ENCODE measurements at places on chromosomes 7 and 10.
A peak's percentile ranks its signal among the peaks of the same experiment; 100 is the strongest.

DNA sequence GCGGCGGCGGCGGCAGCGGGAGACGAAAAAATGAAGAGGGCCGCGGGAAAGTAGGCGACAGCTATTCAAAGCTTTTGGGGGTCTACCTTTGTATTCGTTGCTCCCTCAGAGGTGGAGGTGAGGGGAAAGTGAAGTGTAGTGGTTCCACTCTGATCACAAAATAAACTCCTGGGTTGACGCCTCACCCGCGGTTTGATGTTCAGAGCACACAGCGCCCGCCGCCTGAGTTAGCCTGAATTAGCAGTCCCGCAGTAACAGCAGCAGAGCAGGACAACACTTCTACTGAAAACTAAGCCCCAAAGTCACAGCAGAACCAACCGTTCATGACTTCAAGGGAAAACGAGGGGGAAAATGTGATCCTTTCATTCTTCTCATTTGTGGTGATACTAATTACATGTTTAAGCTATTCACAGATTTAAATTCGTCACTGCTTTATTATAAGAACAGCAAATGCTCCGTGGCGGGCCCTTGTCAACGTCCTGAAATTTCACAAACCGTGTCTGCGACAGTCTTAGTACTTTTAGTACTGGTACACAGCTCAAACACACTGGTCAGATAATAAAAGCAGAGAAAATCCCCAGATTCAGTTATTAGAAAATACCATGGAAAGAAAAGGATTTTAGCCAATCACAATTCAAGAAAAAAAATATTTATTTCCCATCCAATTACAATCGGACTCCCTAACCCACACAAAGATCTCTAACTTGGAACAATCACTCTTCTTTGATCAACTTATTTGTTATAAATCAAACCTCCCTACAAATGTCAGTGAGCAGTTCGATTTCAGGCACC lies 563 bp upstream of the JMJD1C start:
- DNase-seq = no peak

DNA sequence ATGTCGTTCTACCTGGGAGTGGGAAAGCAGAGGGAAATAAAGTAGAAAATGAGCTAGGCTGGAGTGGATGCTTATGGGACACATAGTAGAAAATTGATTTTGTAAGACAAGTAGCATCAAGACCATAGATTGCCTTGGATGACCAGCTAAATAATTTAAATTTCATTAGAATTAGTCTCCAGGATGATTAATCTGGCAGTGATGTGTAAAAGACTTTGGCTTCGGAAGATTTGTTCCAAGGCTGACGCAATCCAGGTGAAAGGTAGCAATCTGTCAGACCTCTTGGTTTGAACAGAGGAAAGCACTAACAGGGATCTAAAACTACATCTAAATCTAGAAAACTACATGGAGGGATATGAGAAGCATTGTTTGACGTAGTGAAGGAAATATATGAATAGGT lies 236.5 kb downstream of the ARL4A start:
- DNase-seq = no peak

DNA sequence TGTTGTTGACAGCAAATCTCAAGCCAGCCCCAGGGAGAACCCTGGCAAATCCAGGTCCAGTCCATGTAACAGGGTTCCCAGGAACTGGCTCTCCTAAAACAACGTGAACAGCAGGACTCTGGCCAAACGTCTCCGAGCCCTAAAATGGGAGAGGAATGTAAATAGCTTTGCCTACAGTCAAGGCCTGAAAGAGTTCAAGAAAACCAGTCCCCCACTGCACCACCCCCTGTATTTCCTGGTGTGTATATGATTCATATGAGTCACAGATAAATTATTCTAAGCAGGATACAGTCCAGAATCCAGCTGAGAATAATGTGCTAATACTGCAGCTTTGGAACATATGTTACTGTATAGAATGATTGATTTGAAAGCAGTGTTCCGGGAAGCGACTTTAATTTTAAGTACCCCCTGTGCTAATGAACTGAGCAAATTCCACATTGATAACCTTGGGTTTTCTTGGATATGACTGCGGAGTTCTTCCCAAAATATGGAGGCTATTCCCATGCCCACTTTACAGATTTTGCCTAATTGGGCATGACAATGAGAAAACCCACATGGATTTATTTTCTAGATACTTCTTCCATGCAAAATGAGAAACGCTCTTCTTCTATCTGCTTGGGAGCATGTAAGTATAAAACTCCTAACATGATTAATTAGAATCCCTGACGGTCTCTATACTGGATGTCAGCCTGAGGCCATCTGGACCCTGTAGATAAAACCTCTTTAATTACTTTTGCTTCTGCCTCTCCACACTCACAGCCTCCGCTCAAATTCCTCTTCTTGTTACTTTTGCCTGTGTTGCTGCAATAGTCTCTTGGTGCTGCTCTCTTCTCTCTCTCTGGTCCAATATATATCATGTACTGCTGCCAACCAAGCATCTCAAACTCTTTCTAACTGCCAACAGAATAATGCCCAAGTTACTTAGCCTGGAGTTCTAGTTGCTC lies 50.2 kb downstream of the LAMB4 start:
- peak; percentile 98 for DNase-seq

GRCh38 chr7:30145426-30145970 lies 10.7 kb downstream of the MTURN start:
- DNase-seq = no peak

- DNase-seq = no peak
These were observed 220.2 kb downstream of the PHF14 start for GRCh38 chr7:11193888-11194287.

GRCh38 chr10:80518807-80519360 lies 18.8 kb upstream of the SH2D4B start:
- DNase-seq = no peak

GRCh38 chr7:72430531-72430930 lies 18.4 kb upstream of the CALN1 start:
- no peak for DNase-seq

GRCh38 chr7:2134740-2135139 lies 98.0 kb downstream of the MAD1L1 start:
- DNase-seq = no peak

DNA sequence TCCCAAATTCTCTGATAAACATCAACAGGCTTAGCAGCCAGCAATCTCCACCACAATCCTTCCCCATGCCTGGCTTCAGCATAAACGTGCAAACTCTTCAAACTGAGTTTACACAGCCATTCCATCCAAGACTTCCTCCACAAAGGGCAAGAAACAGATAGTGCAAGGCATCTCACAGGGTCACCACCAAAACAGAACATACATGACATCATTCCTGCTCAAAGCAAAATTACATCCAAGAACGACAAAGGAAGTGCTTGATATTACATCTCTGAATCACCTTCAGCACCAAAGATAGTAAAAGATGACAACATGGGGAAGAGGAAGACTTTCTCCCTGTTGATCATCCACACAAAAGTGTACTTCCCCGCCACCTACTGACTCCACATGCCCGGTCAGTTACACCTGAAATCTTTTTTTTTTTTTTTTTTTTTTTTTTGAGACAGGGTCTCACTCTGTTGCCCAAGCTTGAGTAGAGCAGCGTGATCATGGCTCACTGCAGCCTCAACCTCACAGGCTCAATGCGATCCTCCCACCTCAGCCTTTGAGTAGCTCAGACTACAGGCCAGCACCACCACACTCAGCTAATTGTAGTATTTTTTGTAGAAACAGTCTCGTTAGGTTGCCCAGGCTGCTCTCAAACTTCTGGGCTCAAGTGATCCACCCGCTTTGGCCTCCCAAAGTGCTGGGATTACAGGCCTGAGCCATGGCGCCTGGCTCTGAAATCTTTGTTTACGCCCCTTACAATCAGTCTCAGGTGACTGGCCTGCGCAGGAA lies 127.5 kb downstream of the PARD3 start:
- DNase-seq = no peak

GRCh38 chr10:33174674-33175434 lies 159.6 kb downstream of the NRP1 start:
- DNase-seq = no peak

DNA sequence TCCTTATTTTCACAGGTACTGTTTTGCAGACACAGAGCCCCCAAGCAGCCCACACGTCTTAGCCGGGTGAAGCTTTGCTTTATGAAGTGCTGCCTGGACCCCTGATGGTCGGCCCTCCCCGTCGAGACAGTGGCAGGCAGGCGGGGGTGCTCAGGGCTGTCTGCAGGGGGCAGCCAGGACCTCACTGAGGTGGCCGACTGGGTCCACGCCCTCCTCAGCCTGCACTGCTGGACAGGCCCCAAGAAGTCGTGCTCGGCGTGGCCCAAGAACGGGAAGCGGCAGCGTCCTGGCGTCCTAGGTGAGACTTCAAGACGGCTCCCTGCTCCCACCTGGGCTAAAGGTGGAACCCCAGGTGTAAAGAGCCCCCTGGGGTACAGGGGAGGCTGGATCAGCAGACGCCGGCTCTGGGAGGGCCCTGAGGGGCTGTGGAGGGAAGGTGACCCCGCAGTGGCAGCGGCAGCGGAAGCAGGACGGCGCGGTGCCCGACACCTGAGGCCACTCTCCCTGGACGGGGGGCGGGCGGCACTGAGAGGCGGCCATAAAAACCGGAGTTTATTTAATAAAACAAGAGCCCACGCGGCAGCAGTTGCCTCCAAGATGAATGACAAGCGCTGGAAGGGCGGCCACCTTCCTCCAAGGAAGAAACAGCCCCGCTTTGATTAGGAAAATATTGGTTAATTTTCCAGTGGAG lies 179.4 kb downstream of the ELFN1 start:
- no peak for DNase-seq

DNA sequence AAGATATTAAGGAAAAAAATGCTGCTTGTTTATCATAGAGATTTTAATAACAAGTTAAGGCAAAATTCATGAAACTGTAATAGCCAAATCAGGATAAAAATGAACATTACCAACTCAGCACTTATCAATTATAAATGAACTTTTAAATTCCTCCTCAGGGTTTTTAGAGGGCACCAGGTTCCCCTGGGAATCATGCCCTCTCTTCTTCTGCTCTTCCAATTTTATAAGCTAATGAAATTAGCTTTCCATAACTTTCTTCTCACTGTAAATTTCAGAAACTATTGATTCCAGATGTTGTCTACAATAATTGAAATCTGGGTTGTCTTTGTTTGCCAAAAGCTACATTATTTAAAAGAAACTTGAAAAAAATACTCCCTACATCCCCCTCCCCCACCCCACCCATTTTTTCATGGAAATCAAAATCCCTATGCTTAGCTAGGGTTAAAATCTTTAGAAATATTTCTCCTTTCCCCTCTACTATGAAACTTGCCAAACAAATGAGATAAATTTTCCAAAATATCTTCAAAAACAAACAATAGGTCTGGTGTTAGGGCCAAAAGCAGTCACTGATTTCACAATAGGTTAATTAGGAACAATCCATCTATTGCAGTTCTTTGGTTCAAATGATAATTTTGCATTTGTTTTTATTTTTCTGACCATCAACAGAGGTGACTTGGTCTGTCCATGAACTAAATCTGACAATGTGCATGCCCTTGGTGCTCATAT lies 187.7 kb downstream of the DOCK4 start:
- DNase-seq = no peak

DNA sequence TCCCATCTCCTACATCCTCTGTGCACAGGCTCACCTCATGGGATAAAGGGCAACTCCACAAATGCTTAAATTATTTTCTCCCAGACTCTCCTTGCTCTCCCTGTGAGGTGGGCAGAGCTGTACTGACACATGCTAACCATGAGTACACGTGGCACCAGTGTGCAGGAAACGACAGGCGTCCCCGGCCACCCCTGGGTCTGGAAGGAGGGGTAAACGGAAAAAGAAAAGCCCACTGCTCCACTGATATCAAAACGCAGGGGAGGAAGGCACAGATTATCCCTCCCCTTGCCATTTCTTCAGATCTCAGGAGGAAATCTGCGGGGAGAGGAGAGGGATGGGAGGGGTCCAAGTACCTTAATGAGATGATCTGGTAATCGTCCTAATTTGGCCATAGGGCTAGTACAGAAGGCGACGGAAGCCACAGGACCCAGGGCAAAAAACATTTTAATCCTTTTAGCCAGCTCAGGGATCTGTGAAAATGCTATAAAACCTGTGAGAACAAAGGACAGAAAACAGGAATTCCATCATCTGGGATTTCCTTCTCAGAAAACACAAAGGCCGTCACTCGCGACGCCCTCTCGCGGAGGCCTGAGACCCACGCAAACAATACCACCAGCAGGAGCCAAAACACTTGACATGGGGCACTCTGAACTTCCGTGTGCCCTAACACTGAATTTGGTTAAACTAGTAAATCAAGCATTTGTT lies 17.8 kb upstream of the CH25H start:
- DNase-seq = no peak

GRCh38 chr7:45219801-45220435 lies 62.3 kb downstream of the RAMP3 start:
- DNase-seq = no peak

- DNase-seq = no peak
These were observed 28.4 kb downstream of the DIP2C start for GRCh38 chr10:660970-661596.

DNA sequence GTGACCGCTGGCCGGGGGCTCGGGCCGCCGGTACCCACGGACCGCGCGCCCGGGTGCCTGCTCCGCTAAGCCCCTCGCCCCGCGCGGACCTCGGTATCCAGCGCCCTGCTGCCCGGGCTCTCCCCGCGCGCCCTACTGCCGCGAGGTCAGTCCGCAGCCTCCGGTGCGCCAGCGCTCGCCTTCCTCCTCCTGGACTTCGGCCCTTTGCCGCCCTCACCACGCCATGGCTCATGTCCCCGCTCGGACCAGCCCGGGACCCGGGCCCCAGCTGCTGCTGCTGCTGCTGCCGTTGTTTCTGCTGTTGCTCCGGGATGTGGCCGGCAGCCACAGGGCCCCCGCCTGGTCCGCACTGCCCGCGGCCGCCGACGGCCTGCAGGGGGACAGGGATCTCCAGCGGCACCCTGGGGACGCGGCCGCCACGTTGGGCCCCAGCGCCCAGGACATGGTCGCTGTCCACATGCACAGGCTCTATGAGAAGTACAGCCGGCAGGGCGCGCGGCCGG lies 483 bp downstream of the GDF10 start:
- DNase-seq = no peak

GRCh38 chr7:92737706-92738105 lies 98.7 kb downstream of the CDK6 start:
- peak; percentile 33 for DNase-seq

DNA sequence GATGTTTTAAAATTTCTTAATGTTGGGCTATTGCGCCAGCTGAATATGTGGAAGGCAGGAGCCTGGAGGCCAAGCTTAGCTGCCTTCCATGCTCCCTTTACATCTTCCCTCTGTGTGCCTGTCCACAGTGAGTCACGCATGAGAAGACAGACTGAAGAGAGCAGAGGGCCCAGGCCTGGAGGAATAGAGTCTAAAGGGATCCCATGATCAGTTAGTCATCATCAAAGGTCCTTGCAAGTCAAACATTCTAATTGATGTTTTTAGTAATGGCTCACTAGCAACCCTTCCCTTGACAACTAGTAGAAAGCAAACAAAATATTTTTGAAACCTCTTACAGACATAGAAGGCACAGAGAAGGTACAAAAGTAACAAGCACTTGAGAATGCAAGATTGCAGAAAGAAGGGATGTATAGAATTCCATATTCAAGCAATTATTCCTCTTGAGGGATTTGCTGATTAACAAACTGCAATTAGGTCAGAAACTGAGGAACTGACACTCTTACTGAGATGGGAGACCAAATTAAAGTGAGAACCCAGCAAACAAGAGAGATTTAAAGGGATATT lies 30.7 kb upstream of the APBB1IP start:
- DNase-seq = no peak

GRCh38 chr10:119090968-119091367 lies 10.4 kb upstream of the EIF3A start:
- peak; percentile 42 for DNase-seq

GRCh38 chr7:5041047-5041446 lies 4.6 kb upstream of the RBAK start:
- no peak for DNase-seq

Data from fibroblast of skin of left quadriceps (primary cell).